Activated T-helper 2 cell treated with anti-CD3 and anti-CD28 coated beads, Interferon-gamma antibody, Interleukin-2, Interleukin-4, amounts not matched to agents 10 μg/mL and 5 μg/mL and 100 μg/mL, durations not matched to agents 14 hours and 24 hours and 36 hours (primary cell): ENCODE measurements at places on chromosomes 2 and 18. TPM values are rescaled to one million over a fixed set of nuclear protein-coding genes. Genes with fewer than 3 reads are reported as not detected.

DNA sequence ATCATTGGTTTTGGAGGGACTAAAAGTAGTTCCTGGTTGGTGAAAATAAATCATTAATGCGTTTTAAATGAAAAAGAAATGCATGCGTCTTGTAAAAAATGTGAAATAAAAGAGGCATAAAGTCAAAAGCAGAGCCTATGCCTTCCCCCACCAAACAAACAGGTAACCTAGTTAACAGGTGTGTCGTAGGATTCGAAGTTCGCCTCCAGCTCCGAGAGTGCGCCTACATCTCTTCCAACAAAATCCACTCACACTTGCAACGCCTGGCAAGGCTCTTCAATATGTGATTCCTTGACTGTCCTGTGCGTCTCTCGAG lies 677 bp upstream of the SMAD4 start:
- H3K27ac ChIP-seq = peak overlapping the region; percentile 92
- no peaks in the 10 kb centered on the region for H3K27me3 ChIP-seq
- H3K4me3 ChIP-seq = peak overlapping the region; percentile 96
- peaks cover 39% of the 10 kb centered on the region for H3K4me1 ChIP-seq
- H3K36me3 ChIP-seq = peaks cover 33% of the 10 kb centered on the region

DNA sequence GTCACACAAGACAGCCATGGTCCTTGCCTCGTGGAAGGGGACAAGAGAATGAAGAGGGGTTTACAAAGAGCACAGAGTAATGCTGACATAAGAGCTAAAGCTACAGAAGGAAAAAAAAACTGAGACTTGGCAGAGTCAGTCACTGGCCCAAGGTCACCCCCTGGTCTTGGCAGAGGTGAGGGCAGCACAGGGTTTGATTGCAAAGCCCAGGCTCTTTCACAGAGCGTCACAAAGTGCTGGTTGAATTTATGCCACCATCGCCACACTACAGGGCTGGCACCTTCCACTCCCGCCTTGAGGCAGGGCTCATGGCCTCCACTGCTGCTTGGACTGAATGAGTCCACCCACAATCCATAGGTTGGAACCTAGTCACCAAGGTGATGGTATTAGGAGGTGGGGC lies 190.2 kb downstream of the INHBB start:
- no peak for DNase-seq
- H3K4me3 ChIP-seq = no peak overlapping the region
- H3K27me3 ChIP-seq = no peaks in the 10 kb centered on the region
- no peaks in the 10 kb centered on the region for H3K4me1 ChIP-seq
- H3K36me3 ChIP-seq = no peaks in the 10 kb centered on the region
- no peak overlapping the region for H3K27ac ChIP-seq

DNA sequence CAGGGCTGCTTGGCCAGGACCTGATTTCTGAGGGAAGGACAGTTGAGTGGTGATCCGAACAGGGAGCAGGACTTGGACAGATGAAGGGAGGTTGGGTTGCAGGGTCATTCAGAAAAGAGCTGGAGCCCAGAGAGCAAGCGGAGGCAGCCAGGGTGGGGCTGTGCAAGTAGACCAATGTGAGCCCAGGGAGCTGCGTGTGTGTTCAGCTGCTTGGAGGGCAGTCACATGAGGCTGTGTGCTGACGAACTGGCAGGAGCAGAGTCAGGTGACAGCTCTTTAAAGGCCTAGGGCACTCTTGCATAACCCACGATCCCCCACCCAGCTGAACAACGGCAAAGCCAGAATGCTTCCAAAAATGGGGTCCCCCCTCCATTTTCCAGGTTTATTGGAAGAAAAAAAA lies 4.6 kb upstream of the MLPH start:
- peaks cover 61% of the 10 kb centered on the region for H3K27me3 ChIP-seq
- no peaks in the 10 kb centered on the region for H3K4me1 ChIP-seq
- no peaks in the 10 kb centered on the region for H3K36me3 ChIP-seq
- no peak for DNase-seq
- no peak overlapping the region for H3K4me3 ChIP-seq

- no peak for DNase-seq
- no peaks in the 10 kb centered on the region for H3K27me3 ChIP-seq
- H3K27ac ChIP-seq = no peak overlapping the region
- H3K4me3 ChIP-seq = no peak overlapping the region
- H3K36me3 ChIP-seq = no peaks in the 10 kb centered on the region
Observed at GRCh38 chr18:68267583-68267982, 447.3 kb downstream of the TMX3 start.

Gene TUBB8B
- total RNA-seq = not detected in 2 replicates

Gene ZBTB7C
- total RNA-seq = 0.07 and 0.21 TPM in 2 replicates

Gene GLI2
- total RNA-seq = 0.07 TPM in 1 of 2 replicates, not detected in the other

GRCh38 chr2:120675460-120676130 lies 60.1 kb upstream of the GLI2 start:
- H3K36me3 ChIP-seq = no peaks in the 10 kb centered on the region
- no peaks in the 10 kb centered on the region for H3K4me1 ChIP-seq
- H3K27me3 ChIP-seq = peaks cover 7% of the 10 kb centered on the region
- no peak overlapping the region for H3K27ac ChIP-seq

Gene BARD1
- total RNA-seq = 33.2 and 34.4 TPM in 2 replicates

Gene GALNT5
- not detected in 2 replicates for total RNA-seq

Gene DBI
- 162 and 168 TPM in 2 replicates for total RNA-seq

Gene FIGN
- not detected in 2 replicates for total RNA-seq

DNA sequence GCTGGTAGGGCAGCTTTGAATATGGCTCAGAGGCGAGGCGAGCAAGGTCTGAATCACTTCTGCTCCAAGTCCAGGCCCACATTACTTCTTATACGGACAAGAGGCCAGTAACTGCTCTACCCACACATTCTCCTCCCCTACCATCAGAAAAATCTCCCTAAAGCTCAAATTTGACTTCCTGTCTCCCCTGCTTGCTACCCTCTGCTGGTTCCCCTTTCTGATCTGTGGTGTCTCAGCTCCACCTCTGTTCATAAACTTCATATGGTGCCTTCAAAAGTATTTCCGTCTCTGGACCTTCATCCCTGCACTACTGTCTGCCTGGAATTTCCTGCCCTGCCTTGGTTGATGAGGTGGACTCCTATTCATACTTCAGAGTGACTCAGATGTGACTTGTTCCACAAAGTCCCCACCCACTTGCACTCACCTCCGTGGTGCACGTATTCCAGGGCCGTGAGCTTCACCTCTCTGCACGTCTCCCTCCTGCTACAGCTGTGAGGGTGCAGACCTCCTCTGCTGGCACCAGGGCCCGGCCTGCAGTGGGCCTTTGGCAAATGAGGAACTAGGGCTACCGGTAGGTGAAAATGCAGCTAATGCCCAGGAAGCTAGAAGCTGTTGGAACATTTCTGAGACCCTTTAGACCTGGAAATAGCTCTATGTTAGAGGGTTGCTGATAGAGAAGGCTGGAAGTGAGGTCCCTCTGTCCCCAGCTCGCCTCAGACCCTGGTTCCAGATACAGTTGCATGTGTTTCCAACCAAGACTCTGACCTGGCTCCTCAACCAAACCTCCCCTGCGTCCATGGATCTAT lies 24.6 kb upstream of the KCMF1 start:
- peaks cover 29% of the 10 kb centered on the region for H3K36me3 ChIP-seq
- peak overlapping the region; percentile 62 for H3K4me3 ChIP-seq
- peaks cover 38% of the 10 kb centered on the region for H3K4me1 ChIP-seq
- DNase-seq = peak; percentile 50

Gene TLX2
- total RNA-seq = 0.82 and 0.92 TPM in 2 replicates

DNA sequence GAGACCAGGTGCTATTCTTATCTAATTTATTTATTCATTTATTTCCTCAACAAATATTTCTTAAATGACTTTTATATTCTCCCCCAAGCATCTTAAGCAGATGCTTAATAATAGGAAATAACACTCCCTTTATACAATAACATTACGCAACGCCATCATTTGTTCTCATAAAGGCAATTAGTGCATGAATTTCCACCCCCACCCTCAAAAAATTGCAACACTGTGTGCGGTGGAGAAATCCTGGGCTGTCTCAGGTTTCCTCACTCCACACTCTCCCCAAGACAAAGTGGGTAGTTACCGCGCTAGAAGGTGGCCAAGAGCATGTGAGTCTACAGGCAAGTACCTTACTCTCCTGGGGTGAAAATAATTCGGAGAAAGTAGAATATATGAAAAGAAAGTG lies 37.0 kb upstream of the CTDP1 start:
- no peaks in the 10 kb centered on the region for H3K36me3 ChIP-seq
- no peak for DNase-seq
- peaks cover 8% of the 10 kb centered on the region for H3K27me3 ChIP-seq
- H3K4me3 ChIP-seq = no peak overlapping the region
